ENCODE measurements at places on chromosomes 12 and 14.

DNA sequence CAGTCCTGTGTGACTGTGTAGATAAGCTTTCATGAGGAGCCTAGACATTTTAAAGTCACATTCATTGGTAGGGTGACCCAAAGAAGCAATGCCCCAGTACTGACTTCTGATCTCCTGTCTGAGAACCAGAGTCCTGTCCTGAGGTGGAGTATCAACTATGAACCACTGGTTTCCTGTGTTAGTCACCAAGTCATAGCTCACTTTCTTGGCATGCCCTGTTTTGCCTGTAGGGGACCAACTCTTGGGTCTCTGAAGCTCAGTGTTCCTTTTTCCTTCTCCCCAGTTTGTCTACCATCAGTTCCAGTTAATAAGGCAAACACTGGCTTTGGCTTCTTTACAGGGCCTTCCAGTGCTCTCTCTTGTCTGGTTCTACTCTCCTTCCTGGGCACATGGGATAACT is 97.4 kb downstream of the C12orf75 start:
- no peak for DNase-seq

DNA sequence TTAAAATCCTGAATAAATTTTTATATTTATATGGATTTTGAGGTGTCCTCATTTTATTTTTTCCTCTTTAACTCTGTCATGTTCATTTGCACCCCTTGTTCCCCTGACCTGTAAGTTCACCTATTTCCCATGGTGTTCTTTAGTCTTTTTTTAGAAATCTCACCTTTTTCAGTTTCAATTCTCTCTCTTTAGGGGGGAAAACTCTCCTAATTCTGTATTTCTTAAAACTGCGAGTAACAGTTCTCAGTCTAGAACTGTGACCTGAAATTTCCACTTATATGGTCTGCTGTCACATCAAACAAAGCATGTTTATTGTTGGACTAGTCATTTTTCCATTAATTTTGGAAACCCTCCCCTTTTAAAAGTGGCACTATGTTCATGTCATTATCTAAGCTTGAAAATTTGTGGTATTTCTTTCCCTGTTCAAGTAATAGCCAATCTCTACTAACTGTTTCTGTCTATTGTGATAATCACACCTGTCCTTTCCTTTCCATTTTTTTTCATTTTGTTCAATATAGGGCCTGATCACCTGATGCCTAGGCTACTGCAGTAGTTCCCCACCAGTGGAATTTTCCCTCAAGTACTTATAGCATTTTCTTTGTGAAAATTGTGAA is 14.0 kb upstream of the FBXO33 start:
- no peak for DNase-seq

DNA sequence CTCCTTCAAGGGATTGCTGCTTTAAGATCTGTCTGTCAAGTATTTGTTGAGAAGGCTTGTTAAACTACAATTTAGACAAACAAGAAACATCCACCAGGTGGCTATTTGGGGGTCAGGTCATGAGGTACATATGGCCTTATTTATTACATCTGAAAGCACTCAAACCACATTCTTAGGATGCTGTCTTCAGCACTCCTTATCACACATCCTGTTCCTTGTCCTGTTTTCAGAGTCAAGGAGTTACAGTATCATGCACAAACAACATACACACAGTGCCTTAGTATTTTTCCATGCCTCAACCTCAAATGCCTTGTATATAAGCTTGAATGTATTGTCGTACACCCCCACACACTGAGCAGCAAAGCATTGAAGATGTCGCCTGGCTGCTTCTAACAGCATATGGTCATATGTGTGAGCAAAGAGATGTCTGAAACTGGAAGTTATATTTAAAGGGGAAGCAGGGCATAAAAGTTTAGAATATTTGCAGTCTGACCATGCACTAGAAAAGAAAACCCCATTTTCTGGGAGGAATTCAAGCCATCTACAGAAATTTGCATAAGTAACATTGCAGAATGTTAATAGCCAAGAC is 83.8 kb downstream of the KCNMB4 start:
- no peak for DNase-seq

DNA sequence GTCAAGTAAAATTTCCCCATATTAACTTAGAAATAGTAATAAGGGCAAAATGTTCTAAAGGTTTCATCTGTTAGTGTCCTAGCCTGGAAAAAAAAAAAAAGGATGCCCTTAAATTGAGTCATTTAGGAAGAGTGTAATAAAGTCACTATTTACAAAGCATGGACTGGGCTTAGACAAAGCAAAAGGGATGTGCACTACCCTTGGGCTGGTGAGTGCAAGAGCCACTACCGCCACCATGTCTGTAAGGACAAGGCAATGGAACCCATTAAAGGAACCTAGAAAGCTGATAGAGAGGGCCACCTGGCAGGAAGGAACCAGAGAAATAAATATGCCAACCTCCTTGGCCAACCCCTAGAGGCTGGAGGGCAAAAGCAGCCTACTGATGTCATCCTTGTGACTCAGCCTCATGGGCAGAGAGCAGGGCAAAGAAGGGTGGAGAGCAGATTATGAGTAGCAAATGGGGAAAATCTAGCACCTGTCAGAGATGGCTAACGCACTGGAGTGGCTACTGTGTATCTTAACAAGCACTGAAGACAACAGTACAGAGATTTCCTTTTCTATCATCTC is 59.5 kb upstream of the FUT8 start:
- DNase-seq: no peak

DNA sequence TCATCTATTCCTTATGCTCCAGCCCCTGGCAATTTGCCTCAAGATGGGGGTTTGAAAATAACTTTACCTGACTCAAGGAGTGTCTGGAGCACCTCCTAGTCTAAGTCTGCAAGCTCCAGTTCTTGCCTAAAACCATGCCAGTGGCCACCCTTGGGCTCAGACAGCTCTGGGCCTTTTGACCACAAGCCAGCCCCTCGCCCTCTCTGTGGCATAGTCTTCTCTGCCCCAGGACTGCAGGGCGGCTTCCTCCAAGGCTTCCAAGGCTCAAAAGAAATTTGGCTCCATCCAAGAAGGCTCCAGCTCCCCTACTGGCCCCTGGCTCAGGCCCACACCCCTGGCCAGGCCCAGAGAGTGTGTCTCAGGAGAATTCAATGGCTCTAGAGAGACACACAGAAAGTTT is 14.8 kb downstream of the ACVRL1 start:
- DNase-seq: no peak

DNA sequence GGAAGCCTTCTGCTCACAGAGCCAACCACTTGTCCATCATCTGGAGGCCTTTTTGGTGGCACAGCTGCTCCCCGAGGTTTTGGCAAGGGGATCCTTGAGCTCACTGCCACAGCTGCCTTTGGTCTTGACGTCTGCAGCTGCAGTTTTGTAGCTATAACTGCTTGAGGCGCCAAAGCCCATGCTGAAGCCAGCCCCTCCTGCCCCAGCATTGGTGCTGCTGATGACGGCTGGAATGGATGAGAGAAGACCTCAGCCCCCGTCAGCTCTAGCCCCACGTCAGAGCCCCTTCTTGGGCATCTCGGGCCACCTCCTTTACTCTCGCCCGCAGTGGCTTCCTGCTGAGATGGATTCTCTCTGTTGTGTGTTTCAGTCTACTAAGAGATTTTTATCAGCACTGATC is 12.3 kb upstream of the KRT74 start:
- no peak for DNase-seq

- no peak for DNase-seq
These were observed 1526.6 kb upstream of the FLRT2 start for GRCh38 chr14:84003346-84003745.

GRCh38 chr12:92547906-92548305 is 154.9 kb upstream of the PLEKHG7 start:
- DNase-seq: no peak

- peak; percentile 77 for DNase-seq
These were observed 218.5 kb downstream of the PHLDA1 start for GRCh38 chr12:75813072-75813471.

- no peak for DNase-seq
These were observed 26.4 kb upstream of the PRMT8 start for GRCh38 chr12:3464561-3464960.

DNA sequence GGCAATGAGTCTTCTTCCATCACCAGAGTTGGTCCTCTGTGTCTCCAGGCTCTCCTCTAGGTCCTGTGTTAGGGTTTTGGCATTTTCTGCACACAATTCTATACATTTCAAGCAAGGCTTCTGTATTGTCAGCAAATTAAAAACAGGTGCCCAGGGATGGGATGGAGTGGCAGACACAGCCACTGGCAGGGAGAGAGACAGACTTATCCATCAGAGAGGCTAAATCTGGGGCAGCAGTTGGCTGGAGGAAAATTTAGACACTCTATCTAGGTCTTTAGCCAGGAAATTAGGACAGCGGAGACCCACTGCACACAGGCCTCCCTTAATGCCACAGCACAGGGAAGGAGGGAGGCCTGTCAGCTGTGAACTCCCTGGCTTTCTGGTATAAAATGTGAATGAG is 20.2 kb downstream of the PLEKHD1 start:
- DNase-seq: no peak
